Stimulated activated CD4-positive, alpha-beta T cell treated with anti-CD3 and anti-CD28 coated beads, Interleukin-12 subunit alpha, Interleukin-12 subunit beta, amount 100 ng/mL, for 48 hours (primary cell): ENCODE measurements at places on chromosomes 5 and 9.
A peak's percentile ranks its signal among the peaks of the same experiment; 100 is the strongest.

- DNase-seq: no peak
Observed at GRCh38 chr9:111360881-111361280, 30.9 kb upstream of the OR2K2 start.

- DNase-seq: no peak
Observed at GRCh38 chr5:154049636-154050035, 10.9 kb downstream of the MFAP3 start.

DNA sequence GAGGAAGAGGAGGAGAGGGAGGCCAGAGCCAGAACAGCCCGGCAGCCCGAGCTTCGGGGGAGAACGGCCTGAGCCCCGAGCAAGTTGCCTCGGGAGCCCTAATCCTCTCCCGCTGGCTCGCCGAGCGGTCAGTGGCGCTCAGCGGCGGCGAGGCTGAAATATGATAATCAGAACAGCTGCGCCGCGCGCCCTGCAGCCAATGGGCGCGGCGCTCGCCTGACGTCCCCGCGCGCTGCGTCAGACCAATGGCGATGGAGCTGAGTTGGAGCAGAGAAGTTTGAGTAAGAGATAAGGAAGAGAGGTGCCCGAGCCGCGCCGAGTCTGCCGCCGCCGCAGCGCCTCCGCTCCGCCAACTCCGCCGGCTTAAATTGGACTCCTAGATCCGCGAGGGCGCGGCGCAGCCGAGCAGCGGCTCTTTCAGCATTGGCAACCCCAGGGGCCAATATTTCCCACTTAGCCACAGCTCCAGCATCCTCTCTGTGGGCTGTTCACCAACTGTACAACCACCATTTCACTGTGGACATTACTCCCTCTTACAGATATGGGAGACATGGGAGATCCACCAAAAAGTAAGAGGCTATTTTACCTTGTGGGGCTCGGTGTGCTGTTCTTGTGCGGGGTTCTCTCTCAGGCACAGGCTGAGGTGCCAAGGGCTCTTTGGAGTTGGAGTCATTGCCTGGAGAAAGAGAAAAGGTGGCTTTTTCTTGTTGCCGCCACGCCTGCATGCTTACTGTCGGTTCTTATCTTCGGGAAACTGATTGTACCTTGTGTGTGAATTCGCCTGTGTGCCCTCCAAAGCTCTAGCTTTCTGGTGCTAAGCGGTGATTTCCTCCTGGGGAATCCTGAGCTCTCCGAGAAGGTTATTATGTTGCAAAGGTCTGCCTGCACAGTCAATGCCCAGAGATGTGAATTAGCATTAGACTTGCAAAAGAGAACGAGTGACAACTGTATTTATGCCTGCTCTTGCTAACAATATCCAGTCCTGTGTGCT lies at the start of gene ISL1:
ISL1 (plus strand) TSS at position 318 of the 991 bp plus-strand sequence; CDS start at position 542, 224 bp downstream.
- DNase-seq: no peak

DNA sequence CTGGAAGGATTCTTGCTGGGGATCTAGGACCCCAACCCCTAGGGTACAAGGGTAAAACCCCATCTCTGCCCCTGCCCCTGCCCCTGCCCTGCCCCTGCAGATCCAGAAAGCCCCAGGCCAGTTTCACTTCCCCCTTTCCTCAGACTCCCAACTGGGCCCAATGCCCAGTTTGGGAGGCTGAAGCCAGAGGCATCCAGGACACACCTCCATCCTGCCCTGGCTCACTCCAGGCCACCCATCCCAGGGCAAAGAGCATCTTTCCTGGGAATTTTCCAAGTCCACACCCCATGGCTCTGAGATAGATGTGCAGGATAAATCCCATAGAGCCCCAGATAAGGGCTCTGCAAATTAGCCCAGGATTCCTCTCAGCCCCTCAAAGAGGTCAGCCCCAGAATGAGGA lies 17.4 kb downstream of the CNTFR start:
- no peak for DNase-seq

- no peak for DNase-seq
Observed at GRCh38 chr9:4238522-4238921, 61.3 kb downstream of the GLIS3 start.

DNA sequence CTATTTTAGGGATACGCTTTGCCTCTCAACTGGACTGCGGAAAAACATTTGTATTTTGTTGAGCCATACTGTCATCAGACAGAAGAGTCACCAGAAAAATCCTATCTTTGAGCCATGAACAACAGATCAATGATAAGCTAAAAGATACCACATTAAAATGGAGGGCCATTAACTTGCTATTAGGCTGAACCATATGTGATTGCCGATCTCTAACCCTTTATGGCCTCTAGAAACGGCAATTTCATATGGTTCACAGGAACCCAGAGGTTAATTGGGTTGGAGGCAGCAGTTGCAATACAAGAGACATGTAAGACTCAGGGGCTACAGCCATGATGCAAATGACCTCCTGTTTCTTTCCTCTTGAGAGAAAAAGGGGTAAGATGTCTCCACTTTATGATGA lies 69.8 kb downstream of the MYO10 start:
- DNase-seq: no peak

DNA sequence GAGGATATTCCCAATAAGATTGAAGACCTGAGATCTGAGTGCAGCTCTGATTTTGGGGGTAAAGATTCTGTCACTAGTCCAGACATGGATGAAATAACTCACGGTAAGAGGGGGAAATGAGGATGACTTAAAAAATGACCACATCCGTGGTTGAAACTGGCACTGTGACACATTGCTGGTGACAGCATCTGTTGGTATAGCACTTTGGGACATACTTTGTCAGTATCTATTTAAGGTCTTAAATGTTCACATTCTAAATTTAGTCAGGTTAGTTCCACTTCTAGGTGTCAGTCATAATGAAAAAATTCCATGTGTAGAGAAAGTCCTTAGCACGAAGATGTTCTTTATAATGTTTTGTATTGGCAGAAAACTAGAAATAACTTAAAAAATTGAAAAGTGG lies 70.9 kb downstream of the GAPVD1 start:
- peak; percentile 29 for DNase-seq

GRCh38 chr9:108637340-108637739 lies 218.4 kb downstream of the ACTL7B start:
- DNase-seq: no peak

DNA sequence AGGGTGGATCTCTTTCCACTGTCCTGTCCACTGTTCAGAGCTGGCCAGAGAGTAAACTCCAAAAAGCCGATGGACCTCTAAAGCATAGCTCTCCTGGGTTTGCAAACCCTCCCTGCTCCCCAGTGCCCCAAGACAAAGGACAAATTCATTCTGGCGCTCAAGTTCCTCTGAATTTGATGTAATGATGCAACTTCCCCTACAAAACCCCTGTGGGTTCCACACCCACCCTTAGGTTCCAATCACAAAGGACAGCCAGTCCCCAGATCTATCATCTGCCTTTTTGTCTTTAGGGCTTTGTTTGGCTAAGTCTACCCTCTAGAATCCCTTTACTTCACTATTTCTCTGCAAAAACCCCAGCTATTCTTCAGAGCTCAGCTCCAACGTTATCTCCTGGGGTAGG lies 57.4 kb upstream of the SLC25A51 start:
- DNase-seq: no peak

DNA sequence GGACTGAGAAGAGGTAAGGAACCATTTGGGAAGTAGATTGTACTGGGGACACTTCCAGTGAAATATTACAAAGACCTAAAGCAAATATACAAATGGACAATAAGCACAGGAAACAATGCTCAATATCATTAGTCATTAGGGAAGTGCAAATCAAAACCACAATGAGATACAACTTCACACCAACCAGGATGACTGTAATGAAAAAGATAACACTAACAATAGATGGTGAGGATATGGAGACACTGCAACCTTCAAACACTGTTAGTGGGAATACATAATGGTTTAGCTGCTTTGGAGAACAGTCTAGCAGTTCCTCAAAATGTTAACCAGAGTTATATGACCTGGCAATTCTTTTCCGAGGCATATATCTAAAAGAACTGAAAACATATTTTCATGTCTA lies 149.7 kb downstream of the TRPM3 start:
- no peak for DNase-seq

GRCh38 chr5:174425271-174425963 lies 299.0 kb upstream of the MSX2 start:
- DNase-seq: no peak

- no peak for DNase-seq
Observed at GRCh38 chr9:130390986-130391385, 53.8 kb upstream of the ASS1 start.

DNA sequence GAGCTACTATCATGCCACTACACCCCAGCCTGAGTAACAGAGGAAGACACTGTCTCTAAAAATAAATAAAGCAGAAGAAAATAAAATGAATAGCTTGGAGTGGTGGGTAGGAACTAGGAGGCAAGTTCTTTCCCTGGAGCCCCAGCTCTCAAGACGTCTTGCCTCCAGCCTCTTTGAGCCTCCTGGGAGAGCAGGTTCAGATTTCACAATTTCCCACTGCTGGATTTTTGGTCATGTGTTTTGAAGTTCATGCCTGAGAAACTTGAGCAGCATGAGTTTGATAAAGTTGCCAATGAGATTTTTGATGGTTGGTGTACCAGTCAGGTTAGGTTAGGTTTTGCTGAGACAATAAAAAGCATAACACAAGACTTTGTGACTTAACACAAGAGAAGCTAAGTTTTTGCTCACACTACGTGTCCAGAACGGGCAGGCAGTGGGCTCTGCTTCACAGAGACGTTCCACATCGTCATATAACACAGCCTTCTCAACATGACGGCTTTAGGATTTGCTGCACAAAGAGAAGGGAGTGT lies 4.1 kb upstream of the CCDC69 start:
- no peak for DNase-seq

- DNase-seq: no peak
Observed at GRCh38 chr5:146675636-146676035, 159.6 kb upstream of the GPR151 start.

DNA sequence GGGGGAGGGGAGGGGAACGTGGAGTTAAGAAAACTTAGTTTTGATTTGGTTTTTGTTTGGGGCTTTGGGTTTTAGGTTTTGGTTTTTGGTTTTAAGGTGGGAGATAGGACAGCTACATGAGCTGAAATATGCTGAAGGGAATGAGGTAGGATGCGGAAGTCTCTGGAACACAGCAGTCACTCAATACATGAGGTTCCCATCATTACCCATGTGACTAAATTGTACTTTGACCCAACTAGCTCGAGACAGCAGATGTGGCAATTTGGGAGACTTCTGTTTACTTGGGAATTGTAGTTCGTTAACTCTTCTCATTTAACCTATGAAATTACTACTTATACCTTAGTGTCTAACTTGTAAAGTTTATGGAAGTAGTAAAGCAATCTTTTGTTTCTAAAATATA lies 124.2 kb downstream of the TLE1 start:
- no peak for DNase-seq

GRCh38 chr5:74342948-74343682 lies 297.4 kb downstream of the ENC1 start:
- DNase-seq: no peak

- no peak for DNase-seq
Observed at GRCh38 chr5:170560938-170561337, 57.1 kb downstream of the KCNIP1 start.

- DNase-seq: no peak
Observed at GRCh38 chr9:33246269-33246860, 6.4 kb downstream of the SPINK4 start.

DNA sequence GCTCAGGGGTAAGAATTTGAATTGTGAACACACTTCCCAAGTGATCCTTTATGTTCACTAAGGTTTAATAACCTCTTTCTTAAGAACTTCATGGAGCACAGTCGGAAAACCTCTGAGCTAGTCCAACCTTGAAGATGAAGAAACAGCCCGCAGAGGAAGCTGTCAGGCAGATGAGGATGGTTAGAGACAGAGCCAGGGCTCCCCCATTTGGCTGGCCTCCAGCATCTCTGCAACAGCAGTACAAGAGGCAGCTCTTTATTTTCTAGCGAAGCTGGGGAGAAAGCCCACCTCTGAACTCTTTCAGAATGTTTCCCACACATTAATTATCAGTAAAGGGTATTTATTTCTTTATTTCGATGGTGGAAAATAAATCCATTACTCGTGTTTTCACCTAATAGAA lies 350.8 kb downstream of the DMRT2 start:
- DNase-seq: no peak

DNA sequence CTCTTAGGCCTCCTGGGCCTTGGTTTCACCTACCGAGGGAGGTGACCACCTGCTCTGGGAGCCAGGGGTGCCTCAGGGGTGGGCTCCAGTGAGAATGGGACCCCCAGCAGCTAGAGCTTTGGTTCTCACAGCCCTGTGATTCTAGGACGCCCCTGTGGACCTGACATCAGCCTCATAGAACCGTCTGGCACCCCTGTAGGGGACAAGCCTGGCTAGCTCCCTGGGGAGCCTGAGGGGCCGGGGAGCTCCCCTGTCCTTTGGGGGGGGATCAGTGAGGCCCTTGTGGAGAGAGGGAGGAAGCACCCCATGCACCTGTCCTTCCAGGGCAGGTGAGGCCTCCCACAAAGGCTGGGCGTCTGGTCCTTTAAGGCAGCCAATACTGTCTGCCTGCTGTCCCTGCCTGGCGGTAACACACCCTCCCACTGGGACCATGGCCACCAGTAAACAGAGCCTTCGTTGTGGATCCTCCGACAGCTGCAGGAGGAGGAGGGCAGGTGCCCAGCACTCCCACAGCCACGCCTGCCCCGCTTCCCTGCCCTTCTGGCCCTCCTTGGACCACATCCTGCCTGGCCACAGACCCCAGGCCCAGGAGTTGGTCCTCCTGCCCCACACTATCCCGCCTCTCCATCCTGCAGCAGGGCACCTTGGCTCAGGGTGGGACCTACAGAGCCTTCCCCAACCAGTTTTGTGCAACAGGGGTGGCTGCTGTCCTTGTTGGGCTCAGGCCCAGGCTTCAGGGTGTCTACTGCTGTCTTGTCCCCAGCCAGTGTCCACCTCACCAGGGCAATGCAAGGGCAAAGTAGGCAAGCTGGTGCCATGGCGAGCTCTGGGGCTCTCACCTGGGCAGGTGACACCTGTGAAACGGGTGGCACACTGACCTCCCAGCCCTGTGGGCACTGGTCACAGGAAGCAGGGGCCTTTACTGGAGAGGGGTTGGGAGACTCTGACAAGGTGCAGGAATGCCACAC lies 3.0 kb upstream of the TUBB4B start:
- no peak for DNase-seq

- DNase-seq: no peak
Observed at GRCh38 chr5:158660726-158661125, 439.0 kb downstream of the EBF1 start.

- DNase-seq: no peak
Observed at GRCh38 chr5:78621291-78621738, 27.3 kb downstream of the LHFPL2 start.

DNA sequence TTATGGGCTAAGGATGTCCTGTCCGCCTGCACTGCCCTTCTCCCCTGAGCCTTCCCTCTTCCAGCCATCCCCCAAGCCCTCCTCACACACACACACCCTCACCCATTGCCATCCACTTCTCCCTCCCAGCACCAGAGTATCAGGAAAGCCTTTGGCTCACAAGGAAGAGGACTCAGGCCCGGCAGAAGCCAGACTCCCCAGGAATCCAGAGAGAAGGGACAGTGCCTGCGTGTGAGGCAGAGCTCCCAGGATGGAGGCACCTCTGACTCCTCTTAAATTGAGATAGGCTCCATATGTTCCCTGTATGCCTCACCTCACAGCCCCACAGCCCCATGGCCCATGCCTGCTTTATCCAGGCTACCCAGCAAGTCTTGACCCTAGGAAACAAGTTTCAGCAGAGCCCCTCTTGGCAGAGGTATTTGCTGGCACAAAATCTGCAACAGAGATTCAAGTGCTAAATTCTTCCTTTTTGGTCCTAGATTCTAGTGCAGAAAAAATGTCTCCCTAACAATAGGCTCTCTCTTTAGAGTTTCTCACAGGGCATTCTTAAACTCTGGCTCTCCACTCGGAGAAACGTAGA lies 761 bp downstream of the IL17B start:
- DNase-seq: no peak

GRCh38 chr9:18739641-18740318 lies 265.8 kb downstream of the ADAMTSL1 start:
- DNase-seq: no peak

- DNase-seq: no peak
Observed at GRCh38 chr5:135218486-135218755, 180.6 kb downstream of the MACROH2A1 start.
